Uterus (tissue), 4 donors: ENCODE measurements at places on chromosomes 16 and 17. TPM values are rescaled to one million over a fixed set of nuclear protein-coding genes. Genes with fewer than 3 reads are reported as not detected.

DNA sequence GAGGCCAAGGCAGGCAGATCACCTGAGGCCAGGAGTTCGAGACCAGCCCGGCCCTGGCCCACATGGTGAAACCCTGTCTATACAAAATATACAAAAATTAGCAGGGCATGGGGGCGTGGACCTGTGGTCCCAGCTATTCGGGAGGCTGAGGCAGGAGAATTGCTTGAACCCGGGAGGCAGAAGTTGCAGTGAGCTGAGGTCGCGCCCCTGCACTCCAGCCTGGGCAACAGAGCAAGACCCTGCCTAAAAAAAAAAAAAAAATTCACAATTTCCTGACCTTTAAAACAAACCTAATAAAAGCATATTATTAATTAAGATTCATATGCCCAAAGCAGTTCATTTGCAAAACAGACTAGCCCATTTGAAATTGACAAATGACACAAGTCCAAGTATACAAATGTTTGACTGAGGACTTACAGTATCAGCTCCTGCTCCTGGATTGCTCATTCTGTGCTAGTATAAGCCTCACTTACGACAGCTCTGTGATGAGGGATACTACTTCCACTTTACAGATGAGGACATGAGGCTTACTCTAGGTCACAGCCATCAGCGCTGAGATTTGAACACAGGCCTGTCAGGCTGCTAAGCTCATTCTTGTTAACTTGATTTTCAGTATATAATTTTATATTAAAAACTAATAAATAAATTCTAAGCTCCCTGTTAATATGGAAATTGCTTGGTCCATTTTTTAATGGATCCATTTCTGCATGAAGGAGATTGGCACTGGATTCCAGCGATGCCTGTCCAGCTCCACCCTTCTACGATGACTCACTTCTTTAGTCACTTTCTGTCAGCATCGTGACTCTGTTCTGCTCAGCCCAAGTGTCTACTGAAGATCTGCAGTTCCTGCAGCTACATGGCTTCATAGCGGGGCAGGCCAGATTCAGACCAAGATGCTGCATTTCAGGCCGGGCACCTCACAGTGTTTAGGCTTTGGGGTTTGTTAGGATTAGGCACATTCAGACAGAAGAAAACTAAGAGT lies 88.2 kb downstream of the WDR59 start:
- DNase-seq: no peak

DNA sequence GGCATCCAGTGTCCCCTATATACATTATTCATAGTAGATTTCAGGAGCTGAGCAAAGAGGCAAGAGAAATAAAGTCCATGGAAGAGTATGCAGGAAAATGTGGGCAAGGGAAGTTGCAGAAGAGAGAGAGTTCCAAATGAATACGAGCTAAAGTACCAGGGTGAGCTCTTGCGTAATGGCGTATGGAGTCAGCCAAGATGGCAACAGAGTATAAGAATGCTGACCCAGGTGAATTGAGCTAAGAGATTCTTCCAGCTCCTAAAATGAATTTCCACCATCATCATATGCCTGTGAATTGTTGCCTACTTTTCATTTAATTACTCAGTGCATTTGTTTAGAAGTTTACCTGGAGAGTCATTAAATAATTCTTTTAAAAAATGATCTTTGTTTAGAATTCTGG lies 153.2 kb upstream of the CNTNAP4 start:
- DNase-seq: no peak

- no peak for DNase-seq
Observed at GRCh38 chr17:71251276-71251675, 869.5 kb upstream of the SOX9 start.

GRCh38 chr16:56789360-56789759 lies 59.4 kb downstream of the NUP93 start:
- DNase-seq: peak; percentile 20

- DNase-seq: no peak
Observed at GRCh38 chr16:73996624-73997339, 299.8 kb upstream of the PSMD7 start.

- DNase-seq: no peak
Observed at GRCh38 chr17:57999496-58000017, 7.5 kb downstream of the SRSF1 start.

DNA sequence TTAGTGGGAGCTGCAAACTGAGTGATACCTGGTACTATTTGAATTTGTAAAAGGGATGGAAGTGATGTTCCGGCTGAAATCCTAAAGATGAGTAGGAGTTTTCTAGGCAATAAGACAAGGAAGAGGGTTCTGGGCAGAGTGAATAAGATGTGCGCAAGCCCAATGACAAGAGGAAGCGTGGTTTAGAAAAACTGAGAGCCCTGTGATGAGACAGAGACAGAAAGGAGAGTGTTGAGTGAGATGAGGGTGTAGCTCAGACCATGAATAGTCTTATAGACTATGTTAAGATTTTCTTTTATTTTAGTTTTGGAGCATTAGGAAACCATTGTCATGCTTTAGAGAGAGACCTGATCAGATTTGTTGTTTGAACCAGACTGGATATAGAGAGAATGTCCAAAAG lies 50.2 kb downstream of the COX10 start:
- DNase-seq: no peak

DNA sequence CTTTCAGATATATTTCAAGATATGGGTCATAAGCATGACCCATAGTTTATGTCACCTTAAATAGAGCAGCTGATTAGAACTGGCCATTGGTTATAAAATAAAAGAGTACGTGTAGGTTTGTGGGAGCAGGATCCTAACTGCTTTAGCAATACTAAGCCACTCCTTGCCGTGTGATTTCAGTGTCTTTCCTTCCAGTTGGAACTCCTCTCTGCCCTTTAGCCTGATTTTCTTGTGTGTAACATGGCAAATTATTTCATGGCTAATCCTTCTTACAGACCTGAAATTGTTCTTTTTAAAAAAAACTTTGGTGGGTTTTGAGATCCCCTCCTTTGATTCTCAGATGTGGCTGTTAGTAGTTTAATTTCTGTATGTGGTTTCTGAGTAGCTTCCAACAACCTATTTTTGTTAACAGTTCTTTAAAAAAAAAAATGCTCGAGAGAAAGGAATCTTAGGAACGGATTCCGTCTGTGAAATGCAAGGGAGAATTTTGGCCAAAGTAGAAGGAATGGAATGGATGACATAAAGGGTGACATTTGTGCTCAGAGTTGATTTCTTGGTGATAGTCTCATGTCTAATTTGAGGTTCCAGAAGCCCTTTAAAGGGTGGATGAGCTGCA lies 39.9 kb downstream of the DHRS7B start:
- no peak for DNase-seq

- no peak for DNase-seq
Observed at GRCh38 chr17:82767041-82767754, 15.3 kb downstream of the TBCD start.

GRCh38 chr16:50652836-50653425 lies 28.2 kb downstream of the SNX20 start:
- no peak for DNase-seq

- no peak for DNase-seq
Observed at GRCh38 chr16:48367441-48368049, 17.7 kb downstream of the SIAH1 start.

DNA sequence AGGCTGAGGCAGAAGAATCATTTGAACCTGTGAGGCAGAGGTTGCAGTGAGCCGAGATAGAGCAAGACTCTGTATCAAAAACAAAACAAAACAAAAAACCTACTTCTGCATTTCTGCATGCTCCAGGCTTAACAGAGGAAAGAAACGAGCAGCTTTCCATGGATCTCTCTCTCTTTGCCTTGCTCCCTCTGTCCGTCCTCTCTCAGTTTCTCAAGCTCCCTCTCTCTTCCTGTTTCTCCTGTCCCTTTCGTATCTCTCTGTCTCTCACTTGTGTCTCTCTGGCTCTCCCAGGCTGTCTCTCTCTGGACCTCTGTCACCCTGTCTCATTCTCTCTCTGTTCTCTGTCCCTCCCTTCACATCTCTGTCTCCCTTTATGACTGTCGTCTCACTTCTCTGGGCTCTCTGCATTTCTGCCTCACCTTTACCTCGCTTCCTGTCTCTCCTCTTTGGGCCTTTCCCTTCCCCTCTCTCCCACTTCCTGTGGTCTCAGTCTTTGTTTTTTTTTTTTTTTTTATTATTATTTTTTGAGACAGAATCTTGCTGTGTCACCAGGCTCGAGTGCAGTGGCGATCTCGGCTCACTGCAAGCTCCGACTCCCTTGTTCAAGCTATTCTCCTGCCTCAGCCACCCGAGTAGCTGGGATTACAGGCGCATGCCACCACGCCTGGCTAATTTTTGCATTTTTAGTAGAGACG lies 4.1 kb upstream of the PITPNA start:
- no peak for DNase-seq

DNA sequence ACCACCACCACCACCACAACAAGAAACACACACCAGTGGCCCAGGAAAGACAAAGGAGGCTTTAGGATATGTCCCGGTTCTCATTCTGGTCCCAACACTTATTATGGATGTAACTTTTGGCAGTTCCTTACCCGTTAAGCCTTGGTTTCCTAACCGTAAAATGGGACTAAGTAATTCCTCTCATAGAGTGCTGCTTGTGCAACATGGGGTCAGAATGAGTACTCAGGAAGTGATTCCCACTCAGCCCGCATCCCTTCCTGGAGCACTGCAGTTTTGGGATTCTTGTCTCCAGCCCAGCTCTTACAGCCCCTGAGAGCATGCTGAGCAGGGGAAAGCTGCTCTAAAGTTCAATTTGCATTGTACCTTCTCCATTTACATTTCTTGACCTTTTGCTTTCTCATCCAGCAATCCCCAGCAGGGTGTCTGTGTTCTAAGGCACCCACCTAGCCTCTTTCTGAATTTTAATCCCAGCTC lies 262.6 kb downstream of the PRKCA start:
- no peak for DNase-seq

DNA sequence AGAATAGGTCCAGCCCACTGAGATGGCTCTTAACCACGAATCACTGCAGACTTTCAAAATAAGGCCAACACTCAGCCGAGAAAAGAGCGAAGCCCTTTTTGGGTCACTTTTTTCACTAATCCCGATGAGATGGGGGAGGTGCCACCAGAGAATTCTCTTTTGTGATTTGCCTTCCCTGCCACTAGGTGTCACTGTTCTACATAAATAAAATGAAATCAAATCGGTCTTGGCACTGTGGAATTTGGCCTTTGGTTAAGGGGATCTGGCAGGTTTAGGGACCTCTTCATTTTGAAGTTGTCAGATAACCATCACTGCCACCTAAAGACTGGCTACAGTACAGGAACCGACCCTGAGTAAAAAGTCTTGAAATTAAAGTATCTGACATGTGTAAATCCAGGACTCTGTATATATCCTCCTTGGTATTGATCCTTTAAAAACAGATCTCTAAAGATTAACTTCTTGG lies 147.0 kb downstream of the HS3ST4 start:
- DNase-seq: no peak

- no peak for DNase-seq
Observed at GRCh38 chr17:61285526-61286320, 113.9 kb upstream of the TBX2 start.

GRCh38 chr17:31509805-31510177 lies 118.3 kb downstream of the RAB11FIP4 start:
- no peak for DNase-seq

GRCh38 chr16:12153662-12154061 lies 177.1 kb downstream of the SNX29 start:
- DNase-seq: no peak

- DNase-seq: peak; percentile 20
Observed at GRCh38 chr16:57938936-57939871, 31.7 kb downstream of the CNGB1 start.

DNA sequence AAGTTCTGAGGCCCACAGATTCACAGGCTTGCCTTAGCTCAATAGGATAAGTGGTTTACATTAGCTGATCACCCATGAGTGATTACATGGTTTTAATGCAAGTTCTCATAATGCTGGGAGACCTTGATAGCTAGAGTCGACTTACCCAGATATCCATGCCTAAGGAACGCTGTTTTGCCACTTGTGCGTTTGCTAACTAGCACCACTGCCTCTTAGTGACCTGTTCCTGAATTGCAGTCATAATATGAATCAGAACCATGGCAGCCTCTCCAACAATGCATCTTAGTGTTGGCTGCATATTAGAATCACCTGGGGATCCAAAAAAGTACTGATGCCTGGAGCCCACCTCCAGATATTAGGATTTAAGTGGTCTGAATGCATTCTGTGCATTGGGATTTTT lies 251.1 kb upstream of the CDH5 start:
- DNase-seq: no peak

GRCh38 chr16:58035356-58036170 lies 10.0 kb downstream of the MMP15 start:
- DNase-seq: no peak

DNA sequence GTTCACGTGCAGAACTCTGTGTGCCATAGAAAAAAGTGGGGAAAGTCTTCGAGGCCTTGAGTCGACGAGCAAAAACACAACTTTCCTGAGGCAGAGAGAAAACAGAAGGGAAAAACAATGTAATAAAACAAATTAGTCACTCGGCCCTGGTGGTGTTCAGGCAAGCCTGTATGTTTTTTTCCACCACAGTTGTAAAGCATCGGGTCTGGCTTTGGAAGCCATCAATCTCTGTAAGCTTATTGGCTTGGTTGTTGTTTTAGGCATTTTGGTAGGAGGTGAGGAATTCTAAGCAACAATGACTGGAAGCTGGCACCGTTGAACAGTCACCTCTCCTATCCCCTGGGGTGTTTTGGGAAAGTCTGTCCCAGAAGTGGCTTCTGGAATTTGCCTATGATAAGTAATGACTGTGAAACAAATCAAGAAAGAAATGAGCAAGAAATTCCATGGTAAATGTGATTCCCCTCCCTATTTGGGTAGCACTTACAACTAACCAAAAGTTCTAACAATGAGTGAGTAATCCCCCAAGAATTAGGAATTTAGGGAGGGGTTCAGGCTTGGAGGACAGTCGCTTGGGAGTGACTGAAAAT lies 2.8 kb downstream of the CDH13 start:
- DNase-seq: peak; percentile 45

GRCh38 chr16:86558355-86559193 lies 3.5 kb upstream of the MTHFSD start:
- no peak for DNase-seq

GRCh38 chr16:68401871-68402747 lies 46.2 kb downstream of the SMPD3 start:
- DNase-seq: no peak

TGFB1I1 gene
- 79.7 TPM for total RNA-seq

MYCBPAP gene
- total RNA-seq: 6.5 TPM

CDR2L gene
- total RNA-seq: 5.4 TPM

KRTAP4-1 gene
- not detected for total RNA-seq

ITGB4 gene
- total RNA-seq: 72.8 TPM

TBC1D3H gene
- not detected for total RNA-seq

ACSM5 gene
- not detected for total RNA-seq
